ENCODE measurements at places on chromosomes 1 and 21.

GRCh38 chr1:104195395-104195794 lies 445.7 kb downstream of the AMY1C start:
- DNase-seq = no peak

GRCh38 chr1:162725301-162725837 lies 65.1 kb upstream of the HSD17B7 start:
- no peak for DNase-seq

GRCh38 chr1:198934426-198934825 lies 295.6 kb downstream of the PTPRC start:
- DNase-seq = no peak

- no peak for DNase-seq
Measured at GRCh38 chr1:94903280-94904009, 23.5 kb downstream of the CNN3 start.

- no peak for DNase-seq
Measured at GRCh38 chr1:220342853-220343252, 70.6 kb upstream of the RAB3GAP2 start.

GRCh38 chr1:220786057-220786336 lies 716 bp upstream of the MTARC1 start:
- DNase-seq = no peak

- DNase-seq = no peak
Measured at GRCh38 chr1:92483610-92484471, 2.9 kb downstream of the GFI1 start.

GRCh38 chr21:39863111-39863510 lies 4.1 kb upstream of the PCP4 start:
- no peak for DNase-seq

DNA sequence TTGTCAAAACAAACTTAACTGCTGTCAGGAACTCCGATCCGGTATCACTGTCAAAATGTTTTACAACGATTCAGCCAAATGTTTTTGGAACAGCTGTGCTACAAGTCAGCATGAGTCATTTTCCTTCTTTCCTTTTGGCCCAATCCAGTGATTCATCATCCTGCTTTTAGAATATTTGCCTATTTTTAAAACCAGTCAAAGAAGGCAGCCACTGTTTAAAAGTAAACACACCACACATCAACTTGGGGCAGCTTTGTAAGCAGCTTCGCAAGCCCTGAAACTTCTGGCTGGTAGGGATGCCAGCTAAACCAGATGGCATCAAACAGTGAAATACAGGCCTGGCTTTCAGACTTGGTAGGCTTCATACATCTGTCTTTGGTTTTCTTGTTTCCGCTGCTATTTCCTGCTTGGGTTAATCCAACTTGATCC lies 14.9 kb downstream of the MAP3K7CL start:
- DNase-seq = no peak

GRCh38 chr1:185731446-185731845 lies 2.7 kb upstream of the HMCN1 start:
- DNase-seq = no peak

All from hematopoietic multipotent progenitor cell treated with erythropoietin and hydrocortisone succinate and interleukin-3 and kit ligand, for 15 days (in vitro differentiated cells).